ENCODE measurements at places on chromosomes 12 and 14.

GRCh38 chr14:101853455-101854018, 92.0 kb downstream of the PPP2R5C start:
- DNase-seq = no peak

DNA sequence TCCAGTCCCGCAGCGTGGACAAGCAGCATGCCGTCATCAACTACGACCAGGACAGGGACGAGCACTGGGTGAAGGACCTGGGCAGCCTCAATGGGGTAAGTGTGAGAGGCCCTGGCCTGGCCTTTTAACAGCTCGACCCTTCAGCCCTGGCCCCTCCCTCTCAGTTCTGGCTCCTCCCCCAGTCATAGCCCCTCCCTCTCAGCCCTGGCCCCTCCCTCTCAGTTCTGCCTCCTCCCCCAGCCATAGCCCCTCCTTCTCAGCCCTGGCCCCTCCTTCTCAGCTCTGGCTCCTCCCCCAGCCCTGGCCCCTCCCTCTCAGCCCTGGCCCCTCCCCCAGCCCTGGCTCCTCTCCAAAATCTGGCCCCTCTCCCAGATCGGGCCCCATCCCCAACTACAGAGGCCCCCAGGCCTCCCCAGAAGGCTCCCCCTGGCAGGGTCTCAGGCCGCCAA, 11.2 kb downstream of the CEP170B start:
- DNase-seq = peak; percentile 43

DNA sequence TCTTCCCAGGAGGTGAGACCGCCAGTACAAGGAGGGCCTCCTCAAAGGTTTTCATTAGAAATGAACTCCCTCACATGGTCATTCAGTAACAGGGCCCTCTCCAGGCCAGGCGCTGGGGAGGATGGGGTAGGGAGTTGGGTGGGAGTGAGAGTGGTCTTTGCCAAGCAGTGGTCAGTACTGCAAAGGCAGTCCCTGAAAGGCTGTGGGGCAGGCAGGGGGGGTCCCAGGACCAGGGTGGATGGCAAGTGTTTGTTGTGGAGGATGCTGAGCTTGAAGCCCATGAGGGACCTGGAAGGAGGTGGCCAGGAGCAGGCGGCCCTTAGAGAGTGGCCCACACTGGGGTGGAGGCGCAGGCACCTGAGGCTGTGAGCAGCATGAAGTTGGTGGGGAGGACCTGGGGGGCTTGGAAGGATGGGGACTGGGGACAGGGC, 26.1 kb downstream of the CEP170B start:
- no peak for DNase-seq

DNA sequence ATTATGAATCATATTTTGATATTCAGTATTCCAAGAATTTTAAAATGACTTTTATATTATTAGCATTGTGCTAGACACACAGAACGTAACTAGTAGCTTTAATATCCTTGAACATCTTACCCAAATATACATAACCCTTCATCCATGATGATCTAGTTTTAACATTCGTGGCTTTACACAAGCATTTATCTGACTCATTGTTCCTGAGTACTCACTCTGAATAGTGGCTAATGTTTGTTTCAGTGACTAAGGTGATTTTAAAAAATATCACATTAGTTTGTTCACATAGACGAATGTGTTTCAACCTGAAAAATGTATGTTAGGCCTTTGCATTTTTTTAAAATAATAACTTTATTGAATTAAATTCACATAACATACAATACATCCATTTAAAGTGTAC, 80.0 kb upstream of the PTPRQ start:
- DNase-seq = no peak

DNA sequence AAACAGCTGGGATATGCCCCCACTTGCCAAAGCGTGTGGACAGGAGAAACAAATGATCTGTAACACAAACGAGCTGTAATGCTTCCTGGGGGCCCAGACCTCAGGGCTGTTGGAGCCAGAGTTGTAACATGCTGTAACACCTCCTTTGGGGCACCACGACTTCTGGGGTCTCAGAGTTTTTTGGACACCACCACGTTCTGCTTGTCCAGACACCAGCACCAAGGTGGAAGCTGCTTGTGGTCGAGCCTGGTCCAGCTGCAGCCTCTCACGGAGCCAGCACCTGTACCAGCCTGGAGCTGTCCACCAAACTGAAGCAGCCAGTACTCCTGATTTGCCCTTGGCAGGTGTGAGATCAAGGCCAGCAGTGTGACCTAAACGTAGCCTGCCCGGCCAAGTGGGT, 879.4 kb downstream of the SLC6A15 start:
- DNase-seq = no peak
